ENCODE measurements at places on chromosomes 2 and 18.

GRCh38 chr2:70002241-70002899 is 40.9 kb upstream of the ASPRV1 start:
- no peak for DNase-seq

- no peak for DNase-seq
Observed at GRCh38 chr2:183347969-183348368, 223.7 kb downstream of the NUP35 start.

DNA sequence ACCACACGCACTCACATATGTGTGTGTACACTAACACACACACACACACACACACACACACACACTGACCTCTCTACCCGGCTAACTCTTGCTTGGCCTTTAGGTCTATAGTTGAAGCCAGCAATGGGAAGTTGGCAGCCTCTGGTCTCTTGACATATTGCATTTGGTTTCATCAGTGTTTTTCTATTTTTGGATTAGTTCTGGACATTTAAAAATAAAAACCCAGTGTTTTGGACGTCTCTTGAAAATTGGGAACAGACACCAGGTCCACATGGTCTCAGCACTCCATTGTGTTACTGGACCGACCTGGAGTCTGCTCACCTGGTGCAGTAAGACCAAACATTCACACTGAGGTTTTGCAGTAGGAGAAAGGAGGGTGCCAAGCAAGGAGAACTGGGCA is 50.4 kb upstream of the AFF3 start:
- DNase-seq: no peak

DNA sequence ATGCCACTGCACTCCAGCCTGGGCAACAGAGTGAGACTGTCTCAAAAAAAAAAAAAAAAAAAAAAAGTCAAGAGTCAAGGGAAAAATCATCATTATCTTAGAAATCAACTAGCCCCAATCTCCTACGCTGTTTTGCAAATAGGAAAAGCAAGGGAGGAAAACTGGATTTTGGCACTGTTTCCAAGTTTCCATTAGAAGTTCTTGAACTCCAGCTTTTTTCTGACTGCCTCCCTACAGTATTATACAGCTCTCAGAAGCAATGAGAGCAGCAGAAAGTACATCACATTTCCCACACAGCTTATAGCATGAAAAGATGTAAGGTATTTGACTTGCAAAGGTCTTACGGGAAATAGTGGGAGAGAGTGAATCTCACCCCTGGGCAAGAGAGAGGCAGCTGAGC is 127.8 kb downstream of the OSR1 start:
- DNase-seq: no peak

DNA sequence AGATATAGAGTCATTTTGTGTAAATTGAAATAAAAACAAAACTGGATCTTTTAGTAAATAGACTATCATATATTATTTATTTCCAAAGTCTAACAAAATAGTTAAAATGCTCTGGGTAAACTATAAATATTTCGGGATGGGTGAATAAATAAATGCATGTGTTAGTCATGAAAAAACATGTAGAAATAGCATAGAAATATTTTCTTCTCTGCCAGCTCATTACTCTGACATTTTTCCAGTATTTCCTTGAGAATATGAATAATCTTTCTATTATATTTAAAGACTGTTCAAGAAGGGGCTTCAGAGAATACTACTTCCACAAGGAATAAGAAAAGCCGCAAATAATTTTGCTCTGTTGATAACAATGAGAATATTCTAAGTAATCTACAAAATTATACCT is 880.4 kb downstream of the TRIB2 start:
- no peak for DNase-seq

DNA sequence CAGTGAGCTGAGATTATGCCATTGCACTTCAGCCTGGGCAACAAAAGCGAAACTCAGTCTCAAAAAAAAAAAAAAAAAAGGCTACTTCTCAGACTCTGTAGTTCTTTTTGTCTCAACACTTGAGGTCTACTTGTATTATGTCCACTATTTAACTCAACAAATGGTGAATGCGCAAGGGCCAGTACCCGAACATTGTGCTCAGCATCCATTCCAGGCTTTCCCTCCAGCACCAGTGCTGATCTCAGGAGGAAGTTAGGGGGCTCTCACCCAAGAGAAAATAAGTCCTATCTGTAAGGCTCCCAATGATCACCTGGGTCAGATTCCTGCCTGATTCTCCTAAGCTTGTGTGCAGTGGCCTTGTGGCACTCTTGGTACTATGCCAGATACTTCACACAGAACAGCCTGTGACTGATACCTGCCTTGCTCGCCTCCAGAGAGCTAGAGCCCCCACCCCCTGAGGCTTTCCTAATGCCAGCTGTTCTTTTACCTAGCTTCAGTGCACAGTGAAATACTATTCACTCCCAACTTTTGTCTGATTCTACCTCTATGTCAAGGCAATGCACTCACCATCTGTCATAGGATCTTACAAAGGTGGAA is 74.9 kb downstream of the INO80D start:
- DNase-seq: no peak

GRCh38 chr2:224194161-224194560 is 155.1 kb upstream of the SERPINE2 start:
- DNase-seq: no peak
